NCI-H1436 treated with DMSO at 0.1 percent for 48 hours (cell line): ENCODE measurements at places on chromosomes 16 and 17.

DNA sequence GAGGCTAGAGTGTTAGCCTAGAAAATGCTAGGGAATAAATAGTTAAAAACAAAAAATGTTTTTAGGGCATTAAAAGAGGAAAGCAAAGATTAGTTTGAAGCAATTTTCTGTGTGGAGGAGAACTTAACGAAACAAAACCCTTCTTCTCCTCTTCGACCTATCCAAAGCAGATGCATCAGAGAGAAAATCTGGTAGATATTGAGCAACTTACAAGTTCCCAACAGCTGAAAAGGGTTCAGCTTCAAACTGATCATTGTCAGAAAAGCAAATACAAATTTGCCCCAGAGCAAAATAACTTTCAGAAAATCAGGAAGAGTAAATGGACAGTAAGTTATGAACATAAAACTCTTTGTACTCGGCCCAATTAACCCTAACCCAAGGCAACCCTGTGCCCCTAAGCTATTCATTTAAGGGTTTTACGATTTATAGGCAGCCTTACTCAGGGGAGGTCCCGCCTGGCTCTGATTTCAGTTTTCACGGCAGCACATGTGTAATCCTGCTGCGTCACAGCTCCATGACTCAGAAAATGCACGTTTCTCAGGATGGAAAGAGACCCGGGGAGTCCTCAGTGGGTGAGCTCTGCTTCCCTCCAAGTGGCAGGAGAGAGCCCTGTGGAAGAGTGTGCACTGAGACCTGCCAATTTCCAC lies 405.7 kb upstream of the SALL1 start:
- DNase-seq, result no peak

DNA sequence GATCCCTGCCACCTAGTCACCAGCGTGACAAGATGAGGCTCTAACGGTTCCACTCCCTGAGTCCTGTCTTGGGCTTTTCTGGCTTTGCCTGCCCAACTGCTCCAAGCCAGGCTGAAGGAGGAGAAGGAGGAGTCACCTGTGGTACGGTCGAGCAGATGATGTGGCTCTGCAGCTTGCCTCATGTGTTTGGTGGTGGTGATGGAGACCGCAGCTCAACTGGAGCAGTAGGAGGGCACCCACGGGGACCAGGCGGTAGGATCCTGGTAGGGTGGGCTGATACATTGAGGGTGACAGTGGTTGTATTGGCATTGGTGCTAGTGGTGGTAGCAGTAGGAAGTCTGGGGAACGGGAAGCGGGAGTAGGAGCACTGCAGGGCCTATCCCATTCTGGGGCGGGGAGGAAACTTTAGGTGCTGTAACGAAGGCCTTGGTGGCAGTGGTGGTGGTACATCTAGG lies 202.8 kb upstream of the WSB1 start:
- no peak for DNase-seq

GRCh38 chr17:29037739-29038084 lies 5.2 kb upstream of the PIPOX start:
- DNase-seq, result no peak

GRCh38 chr17:297758-298157 lies 54.8 kb downstream of the RPH3AL start:
- no peak for DNase-seq

- DNase-seq, result no peak
Measured at GRCh38 chr17:77691216-77692085, 267.1 kb upstream of the TNRC6C start.

- no peak for DNase-seq
Measured at GRCh38 chr16:27801289-27801945, 251.5 kb downstream of the KATNIP start.

- DNase-seq, result no peak
Measured at GRCh38 chr16:13005721-13006247, 104.4 kb downstream of the SHISA9 start.

DNA sequence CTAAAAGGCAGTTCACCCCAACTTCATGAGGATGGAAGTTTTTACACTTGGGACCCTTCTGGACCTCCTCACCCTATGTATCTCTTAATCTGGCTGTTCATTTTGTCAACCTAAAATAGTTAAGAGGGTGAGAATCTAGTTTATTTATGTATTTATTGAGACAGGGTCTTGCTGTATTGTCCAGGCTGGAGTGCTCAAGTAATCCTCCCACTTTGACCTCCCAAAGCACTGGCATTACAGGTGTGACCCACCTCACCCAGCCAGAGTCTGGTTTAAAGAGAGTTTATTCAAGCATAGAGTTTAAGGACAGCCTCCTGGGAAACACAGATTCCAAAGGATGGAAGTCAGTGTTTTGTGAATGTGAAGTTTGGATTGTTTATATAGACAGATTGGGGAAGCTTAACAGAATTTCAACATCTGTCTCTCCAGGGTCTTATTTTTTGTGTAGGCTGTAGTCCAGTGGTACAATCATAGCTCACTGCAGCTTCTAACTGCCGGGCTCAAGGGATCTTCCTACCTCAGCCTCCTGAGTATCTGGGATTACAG lies 8.0 kb upstream of the APPBP2 start:
- DNase-seq, result no peak

GRCh38 chr16:58620396-58620795 lies 9.2 kb downstream of the CNOT1 start:
- DNase-seq, result no peak

GRCh38 chr17:40606548-40607353 lies 40.9 kb downstream of the SMARCE1 start:
- DNase-seq, result no peak

- DNase-seq, result no peak
Measured at GRCh38 chr16:5642436-5642835, 544.8 kb upstream of the EEF2KMT start.

GRCh38 chr16:4778050-4778392 lies 10.1 kb downstream of the SEPTIN12 start:
- no peak for DNase-seq

DNA sequence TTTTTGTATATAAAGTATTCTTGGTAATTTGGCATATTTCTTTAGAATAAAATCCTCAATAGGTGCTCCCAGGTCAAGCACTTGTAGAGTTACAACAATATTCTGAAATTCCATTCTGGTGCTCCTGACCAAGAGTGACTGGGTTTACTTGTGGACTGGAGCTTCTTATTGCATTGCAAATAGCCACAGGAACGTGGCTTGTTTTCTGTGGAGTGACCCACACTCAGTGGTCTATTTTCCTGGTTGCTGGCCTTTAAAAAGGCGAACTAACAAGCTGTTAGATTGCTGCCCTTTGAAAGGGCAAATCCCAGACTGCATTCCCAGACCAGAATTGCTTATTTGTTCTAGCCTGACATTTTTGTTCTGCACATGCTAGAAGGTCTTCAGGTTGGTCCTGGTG lies 658.8 kb upstream of the GOT2 start:
- DNase-seq, result no peak

DNA sequence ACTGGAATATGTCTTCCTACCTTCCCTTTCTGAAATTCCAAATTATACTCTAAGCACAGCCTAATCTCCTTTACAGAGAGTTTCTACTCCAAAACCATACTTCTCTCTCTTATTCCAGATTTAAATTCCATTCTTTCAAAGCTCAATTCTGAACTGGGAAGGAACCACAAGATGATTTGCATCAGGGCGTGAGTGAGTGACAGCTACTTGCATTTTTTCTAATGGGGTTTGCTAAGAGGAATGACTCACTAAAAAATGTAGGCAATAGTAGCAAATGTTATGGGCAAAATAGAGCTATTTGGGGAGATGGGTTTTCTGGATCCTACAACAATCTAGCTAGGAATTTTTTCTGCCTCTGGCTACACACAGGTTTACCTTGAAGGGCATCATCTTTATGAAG lies 244.6 kb upstream of the PSMD7 start:
- no peak for DNase-seq

DNA sequence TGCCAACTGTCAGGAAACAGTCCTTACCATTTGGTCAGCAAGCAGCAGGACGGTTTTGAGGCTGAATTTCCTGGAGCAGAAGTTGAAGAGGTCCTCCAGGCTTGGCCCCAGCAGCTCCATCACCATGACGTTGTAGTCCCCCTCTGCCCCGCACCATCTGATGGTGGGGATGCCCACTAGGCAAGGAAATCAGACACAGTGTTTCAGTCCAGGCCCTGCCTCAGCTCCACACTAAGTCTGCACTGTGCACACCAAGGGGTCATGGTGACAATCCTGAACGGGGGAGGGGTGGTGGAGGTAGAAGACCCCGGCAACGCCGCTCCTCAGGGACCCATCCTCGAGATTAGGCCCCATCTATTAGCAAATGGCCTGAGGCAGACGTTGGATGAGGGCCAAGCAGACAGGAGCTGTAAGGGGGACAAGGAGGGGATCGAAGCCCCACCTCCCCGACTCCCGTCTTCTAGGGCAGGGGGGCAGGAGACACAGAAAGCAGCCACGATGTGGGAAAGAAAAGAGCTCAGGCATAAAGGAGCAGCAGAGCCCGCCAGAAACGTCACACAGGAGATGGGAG lies 18.0 kb downstream of the CSNK1D start:
- no peak for DNase-seq

- no peak for DNase-seq
Measured at GRCh38 chr17:74235911-74236371, 22.6 kb downstream of the TTYH2 start.

DNA sequence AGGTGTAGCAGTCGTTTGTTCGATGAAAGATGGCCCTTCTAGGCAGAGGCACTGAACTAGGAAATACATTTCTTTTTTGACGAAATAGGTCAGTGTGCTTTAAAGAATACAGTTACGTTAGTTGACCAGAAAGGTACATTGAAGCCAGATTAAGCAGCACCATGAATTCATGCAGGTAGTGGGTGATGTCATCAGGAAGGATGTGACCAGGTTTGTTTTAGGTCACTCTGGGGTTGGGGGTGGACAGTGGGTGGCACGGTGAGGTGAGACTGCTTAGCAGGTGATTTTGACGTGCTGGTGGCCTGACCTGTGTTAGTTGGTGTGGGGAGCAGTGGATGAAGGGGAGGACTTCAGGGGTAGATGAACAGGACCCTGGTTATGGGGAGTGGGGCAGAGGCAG lies 3.6 kb downstream of the INO80E start:
- DNase-seq, result no peak

GRCh38 chr16:9092282-9092977 lies 986 bp downstream of the HAPSTR1 start:
- no peak for DNase-seq

DNA sequence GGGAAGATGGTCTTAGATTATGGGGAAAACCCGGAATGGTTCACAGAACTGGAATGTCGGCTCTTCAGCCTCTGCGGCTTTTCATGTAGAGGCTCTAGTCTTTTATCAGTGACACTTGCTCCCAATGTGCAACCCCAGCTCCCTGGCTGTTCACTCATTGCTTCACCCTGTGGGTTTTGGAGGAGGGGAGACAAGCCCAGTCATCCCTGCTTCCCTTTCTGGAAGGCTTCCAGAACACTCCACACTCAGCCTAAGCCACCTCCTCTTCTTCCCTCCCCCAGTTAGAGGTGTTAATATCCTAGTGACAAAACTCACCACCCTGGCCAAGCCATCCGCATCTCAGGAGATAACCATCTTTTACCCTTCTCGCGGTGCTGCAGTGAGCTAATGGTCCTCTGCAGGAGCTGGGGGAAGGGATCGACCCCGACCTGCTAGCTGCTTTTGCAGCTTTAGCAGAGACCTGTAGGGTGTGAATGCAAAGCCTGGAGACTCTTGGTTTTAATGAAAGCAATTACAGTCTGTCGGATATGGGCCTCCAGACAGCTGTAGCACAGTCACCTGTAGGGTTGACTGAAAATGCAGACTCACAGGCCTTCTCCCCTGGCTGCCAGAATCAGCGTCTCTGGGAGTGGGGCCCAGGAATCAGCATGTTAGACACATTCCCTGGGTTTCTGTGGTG lies 24.3 kb upstream of the LASP1NB start:
- no peak for DNase-seq

- no peak for DNase-seq
Measured at GRCh38 chr17:57752031-57752905, 7.2 kb upstream of the CCDC182 start.

DNA sequence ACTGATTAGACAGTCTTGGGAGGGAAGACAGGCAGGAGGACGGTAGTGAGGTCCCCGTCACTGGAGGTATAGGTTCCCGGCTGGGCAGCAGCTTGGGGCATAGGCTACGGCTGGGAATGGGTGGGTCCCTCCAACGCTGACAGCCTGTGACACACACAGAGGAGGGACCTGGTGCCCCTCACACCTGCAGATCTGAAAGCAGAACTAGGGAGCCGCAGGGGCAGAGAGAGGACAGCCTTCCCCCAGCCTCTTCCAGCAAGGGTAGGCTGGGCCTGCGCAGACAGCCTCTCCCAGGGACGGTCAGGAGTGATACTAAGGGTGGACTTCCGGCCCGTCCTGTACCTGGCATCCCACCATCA lies 2.0 kb downstream of the P2RX1 start:
- DNase-seq, result no peak

DNA sequence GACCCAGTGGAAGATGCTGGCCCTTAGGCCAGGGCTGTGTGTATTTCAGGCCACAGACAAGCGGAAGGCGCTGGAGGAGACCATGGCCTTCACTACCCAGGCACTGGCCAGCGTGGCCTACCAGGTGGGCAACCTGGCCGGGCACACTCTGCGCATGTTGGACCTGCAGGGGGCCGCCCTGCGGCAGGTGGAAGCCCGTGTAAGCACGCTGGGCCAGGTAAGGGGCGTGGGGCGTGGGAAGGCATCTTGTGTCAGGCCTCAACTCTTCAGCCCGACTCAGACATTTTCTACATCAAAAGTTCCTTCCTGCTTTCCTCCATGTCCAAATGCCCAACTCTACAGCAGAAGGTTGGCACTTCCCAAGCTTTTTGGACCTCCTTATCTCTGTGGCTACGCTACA lies 6.0 kb downstream of the ABI3 start:
- no peak for DNase-seq

DNA sequence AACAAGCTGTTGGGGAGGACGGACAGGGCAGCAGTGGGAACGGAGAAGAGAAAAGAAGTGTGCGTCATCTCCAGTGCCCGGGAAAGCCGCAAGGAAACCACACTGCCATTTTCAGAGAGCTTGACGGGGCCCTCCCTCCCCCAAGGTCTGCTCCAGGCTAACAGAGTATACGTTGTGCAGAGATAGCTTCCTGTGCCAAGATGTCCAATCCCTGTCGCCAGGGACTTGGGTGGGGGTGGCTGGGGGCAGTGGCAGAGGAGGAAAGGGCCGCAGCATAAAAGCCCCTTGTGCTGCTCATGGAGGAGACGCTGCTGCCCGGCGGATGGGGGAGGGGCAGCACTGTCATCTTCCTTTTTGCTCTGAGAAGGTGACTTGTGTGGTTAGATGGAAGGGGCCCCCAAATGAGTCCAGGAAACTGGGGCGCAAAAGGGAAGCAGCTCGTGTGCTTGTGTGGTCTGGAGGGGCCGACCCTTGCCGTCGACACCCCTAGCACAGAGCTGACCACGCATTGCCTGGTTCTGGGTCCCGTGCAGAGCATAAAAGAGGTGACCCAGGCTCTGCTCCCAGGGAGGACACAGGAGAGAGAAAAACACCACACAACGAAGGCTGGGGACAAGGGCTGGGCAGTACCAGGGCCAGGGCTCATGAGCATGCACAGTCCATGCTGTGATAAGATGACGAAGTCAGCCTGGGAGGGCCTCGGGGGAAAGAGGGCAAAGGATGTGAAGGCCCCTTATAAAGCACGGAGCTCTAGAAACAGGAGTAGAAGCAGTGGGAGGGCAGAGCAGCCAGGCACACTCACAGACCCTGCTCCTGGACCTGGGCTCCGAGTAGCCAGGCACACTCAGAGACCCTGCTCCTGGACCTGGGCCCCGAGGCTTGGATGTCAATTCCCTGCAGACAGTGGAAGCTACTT lies 372.7 kb downstream of the SLC39A11 start:
- no peak for DNase-seq

GRCh38 chr17:78568494-78569115 lies 8.6 kb downstream of the DNAH17 start:
- DNase-seq, result no peak

GRCh38 chr17:69773081-69773480 lies 301.9 kb upstream of the KCNJ16 start:
- no peak for DNase-seq
